Muscle of leg (tissue), 16 donors: ENCODE measurements at places on chromosomes 11 and 22. TPM values are rescaled to one million over a fixed set of nuclear protein-coding genes. Genes with fewer than 3 reads are reported as not detected.

- DNase-seq: no peak
These were observed 9.4 kb downstream of the MMP7 start for GRCh38 chr11:102521121-102521520.

OR51E1 gene
- 3.1 TPM for total RNA-seq

SLC35F2 gene
- total RNA-seq: 5.5 TPM

MMP1 gene
- total RNA-seq: 0.04 TPM

DNA sequence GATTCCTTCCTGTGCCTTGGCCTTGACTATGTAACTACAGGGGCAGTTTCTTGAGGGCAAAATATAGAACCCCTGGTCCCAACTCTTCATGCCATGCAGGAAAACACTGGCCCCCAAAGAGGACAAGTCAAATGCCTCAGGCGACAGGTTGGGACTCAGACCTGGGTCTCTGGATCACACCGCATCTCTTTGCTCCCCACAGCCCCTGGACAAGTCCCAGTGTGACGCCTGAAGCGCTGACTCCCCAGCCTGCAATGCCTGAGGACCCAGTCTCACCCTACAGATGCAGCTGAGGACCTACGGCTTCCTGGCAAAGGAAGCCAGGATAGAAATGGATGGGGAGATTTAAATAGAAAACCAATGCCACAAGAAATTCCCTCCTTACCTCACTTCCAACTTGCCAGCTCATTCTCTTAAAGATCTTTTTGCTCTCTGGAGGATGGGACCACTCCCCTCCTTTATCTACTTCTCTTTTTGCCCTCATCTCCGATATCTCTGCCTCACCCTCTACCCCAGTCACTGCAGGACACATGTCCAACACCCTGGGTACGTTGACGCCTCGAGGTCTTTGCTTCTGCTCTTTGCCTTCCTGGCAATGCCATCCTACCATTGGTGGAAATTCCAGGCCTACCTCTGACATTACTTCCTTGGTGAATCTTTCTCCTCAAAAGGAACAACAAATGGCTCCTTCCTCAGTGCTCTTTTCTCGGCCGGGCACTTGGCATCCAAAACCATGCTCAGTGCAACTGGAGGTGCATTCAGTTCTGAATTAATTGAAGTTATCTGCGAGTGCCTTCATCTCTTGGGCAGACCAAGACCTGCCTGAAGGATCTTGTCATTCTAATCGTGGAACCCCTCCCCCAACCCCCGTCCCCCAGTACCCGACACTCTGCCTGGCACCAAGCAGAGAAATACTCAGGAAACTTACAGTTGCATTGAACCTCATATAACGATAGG is 2.0 kb upstream of the PRDM11 start:
- DNase-seq: no peak

DNA sequence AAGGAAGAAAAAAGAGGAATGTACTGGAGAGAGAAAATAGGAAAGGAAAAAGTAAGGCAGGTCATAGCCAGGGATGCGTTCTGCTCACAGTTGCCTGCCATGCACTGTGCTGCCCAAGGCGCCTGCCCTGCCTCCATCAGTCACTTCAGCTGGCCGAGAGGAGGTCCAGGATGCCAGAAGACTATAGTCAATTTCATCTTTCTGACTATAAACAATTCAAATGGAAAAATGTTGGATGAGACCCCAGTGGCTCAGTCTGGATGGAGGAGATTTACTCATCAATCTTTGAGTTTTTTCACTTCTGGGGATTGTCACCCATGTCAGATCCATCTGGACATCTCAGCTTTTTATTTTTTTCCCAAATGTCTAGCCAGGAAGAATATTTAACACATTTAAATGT is 36.7 kb upstream of the CLMP start:
- DNase-seq: no peak

DNA sequence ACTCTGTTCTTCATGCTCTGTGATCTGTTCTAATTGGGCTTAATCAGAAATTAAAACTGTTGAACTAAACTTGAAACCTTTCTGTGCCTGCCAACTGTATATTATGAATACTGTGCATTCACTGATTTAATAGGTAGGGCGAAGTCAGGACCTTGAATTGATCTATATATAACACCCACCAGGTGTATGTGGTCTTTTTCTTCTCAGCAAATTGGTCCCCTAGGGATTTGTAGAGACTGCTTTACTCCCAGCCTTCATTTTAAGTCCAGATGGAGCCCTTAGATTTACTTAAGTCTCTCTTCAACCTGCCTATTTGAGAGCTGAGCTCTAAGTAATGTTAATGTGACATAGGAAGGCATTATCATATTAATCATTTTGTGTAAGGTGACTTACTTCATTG is 257.5 kb downstream of the TMEM135 start:
- no peak for DNase-seq
